ENCODE measurements at places on chromosomes 5 and 9. TPM values are rescaled to one million over a fixed set of nuclear protein-coding genes. Genes with fewer than 3 reads are reported as not detected.

- DNase-seq = peak; percentile 63
These were observed 89.7 kb upstream of the EQTN start for GRCh38 chr9:27386571-27387091.

Gene PCDHB12
- 0.18 TPM for total RNA-seq

GRCh38 chr5:121731377-121731776, 120.3 kb upstream of the FTMT start:
- no peak for DNase-seq

Gene CER1
- not detected for total RNA-seq

- no peak for DNase-seq
These were observed 220.5 kb upstream of the MPDZ start for GRCh38 chr9:13500034-13500433.

DNA sequence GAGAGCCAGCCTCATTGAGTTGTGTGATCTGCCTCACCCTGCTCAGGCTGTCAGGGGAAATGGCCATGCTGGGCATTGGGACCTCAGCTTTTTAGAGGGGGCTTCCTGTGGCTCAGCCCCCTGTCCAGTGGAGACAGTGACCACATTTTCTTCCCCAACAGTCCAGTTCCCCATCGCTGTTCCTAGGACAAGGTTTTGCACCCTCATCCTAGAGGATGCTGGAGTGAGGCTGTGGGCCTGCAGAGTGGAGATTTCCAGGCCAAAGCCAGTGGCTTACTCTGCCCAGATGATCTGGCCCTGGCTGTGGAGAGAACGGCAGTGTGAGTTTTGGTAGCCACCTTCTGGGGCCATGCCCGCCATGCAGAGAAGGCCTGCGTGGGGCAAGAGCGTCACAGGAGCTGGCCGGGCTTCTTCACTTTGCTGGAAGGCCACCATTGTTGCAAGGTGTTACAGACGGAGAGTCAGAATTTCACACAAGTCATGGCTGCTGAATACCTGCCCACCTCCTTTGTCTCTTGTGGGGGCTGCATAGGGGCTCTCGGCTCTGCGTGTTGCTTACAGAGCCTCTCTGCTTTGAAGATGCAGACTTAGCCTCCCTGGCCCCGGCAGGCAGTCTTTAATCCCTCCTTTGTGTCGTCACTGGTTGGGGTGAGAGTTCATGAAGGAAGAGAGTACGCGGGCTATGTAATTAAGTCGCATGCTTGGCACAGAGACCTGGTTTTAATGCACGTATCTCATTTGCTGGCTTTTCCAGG, 35.2 kb upstream of the PITX1 start:
- DNase-seq = no peak

GRCh38 chr9:70880535-70880934, 240.9 kb downstream of the TRPM3 start:
- no peak for DNase-seq

Gene C5orf52
- total RNA-seq = not detected

Gene C1QTNF2
- total RNA-seq = 0.18 TPM

- DNase-seq = no peak
These were observed 255.9 kb upstream of the ACO1 start for GRCh38 chr9:32128546-32128945.

Gene FOXD4L3
- not detected for total RNA-seq

Gene MSMP
- total RNA-seq = 0.28 TPM

DNA sequence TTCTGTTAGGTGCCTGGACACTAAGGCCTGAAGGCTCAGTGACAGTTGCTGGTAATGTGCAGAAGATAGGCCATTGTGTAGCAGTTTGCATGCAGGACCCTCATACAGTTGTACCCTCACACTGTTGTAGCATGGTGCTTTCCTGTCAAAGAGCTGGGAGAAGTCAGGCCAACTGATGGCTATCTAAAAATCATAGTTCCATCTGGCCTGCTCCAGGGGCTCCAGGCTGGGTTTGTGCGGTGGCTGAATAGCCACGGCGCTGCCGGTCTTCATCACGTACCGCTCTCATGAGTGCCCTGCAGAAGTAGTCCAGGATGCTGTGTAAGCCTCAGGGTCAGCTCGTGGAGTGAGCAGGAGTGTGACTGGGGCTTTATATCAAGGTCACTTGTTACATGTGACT, 12.2 kb downstream of the SECISBP2 start:
- DNase-seq = no peak

DNA sequence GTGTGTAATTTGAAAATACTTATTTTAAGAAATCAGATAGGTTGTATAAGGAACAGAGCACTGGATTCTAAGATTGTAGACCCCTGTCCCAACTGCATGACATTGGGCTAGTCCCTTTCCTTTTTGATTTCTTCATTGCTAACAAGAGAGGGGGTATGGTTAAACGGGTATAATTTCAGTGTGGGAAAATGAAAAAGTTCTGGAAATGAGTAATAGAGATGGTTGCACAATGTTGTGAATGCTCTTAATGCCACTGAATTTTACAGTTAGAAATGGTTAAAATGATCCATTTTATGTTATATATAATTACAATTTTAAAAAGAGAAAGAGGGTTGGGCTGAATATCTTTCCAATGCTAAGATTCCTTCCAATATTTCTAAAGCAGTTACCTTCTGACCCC, 103.3 kb upstream of the LHFPL2 start:
- DNase-seq = no peak

DNA sequence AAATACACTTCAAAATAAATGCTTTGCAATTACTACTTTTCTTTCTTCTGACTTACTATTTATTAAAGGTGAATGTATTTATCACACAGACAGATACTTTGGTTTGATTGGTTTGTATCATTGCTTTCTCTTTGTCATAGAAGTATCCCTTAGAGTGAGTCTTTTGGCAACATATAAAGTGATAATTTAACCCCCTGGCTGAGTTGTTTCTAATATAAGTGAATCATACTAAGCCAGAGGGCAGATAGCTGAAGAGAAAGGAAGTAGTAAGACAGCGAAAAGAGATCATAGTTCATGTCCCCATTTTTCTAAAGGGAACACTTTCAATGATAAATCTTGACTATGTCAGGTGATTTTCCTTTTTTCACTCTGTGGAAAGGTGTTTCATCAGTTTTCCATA, 38.6 kb downstream of the CAMK4 start:
- DNase-seq = no peak

- DNase-seq = no peak
These were observed 17.8 kb upstream of the CEP72 start for GRCh38 chr5:594226-594860.

Gene CMYA5
- total RNA-seq = 0.08 TPM

- no peak for DNase-seq
These were observed 130.5 kb downstream of the MVB12B start for GRCh38 chr9:126457175-126457547.

Gene F12
- 52.9 TPM for total RNA-seq
